ENCODE measurements at places on chromosomes 3 and 15. TPM values are rescaled to one million over a fixed set of nuclear protein-coding genes. Genes with fewer than 3 reads are reported as not detected.

Gene C3orf18
- 9.1 TPM for total RNA-seq

Gene TMEM207
- not detected for total RNA-seq

Gene MAP6D1
- total RNA-seq: 3.5 TPM

Gene KNG1
- total RNA-seq: not detected

Gene ACAN
- not detected for total RNA-seq

Gene METTL6
- 46.2 TPM for total RNA-seq

Gene GOLGA6A
- total RNA-seq: not detected

Gene MEIS2
- total RNA-seq: 73.0 TPM

Gene HIGD1A
- 130 TPM for total RNA-seq

Gene XYLB
- 4.8 TPM for total RNA-seq

Gene PRRT3
- total RNA-seq: 3.2 TPM

Gene PLSCR4
- 13.5 TPM for total RNA-seq

Gene ZBED2
- total RNA-seq: not detected

Gene SMAD3
- 30.3 TPM for total RNA-seq

Gene SMAD6
- 3.0 TPM for total RNA-seq

Gene SAMMSON
- not detected for total RNA-seq

Gene PLSCR2
- total RNA-seq: not detected

Gene MCTP2
- total RNA-seq: 2.2 TPM

Gene ATG7
- total RNA-seq: 131 TPM

Gene PLA2G4F
- total RNA-seq: not detected

Gene CACNA2D3
- 4.3 TPM for total RNA-seq

Gene CCR2
- not detected for total RNA-seq

Gene TIGIT
- under 0.01 TPM for total RNA-seq

Gene ISLR2
- not detected for total RNA-seq

Gene LRTM1
- not detected for total RNA-seq

Gene HGD
- total RNA-seq: 0.43 TPM

Gene AP3B2
- 0.64 TPM for total RNA-seq

Gene KIF23
- total RNA-seq: 60.5 TPM

Gene CCR1
- total RNA-seq: under 0.01 TPM

Gene UBAP1L
- 2.3 TPM for total RNA-seq

Gene THPO
- 0.86 TPM for total RNA-seq

Gene RASGRP1
- 9.5 TPM for total RNA-seq

Gene RGMA
- not detected for total RNA-seq

Gene C3orf22
- not detected for total RNA-seq

Gene LRRC31
- total RNA-seq: not detected

Gene ABHD6
- 9.9 TPM for total RNA-seq

Gene COL6A5
- total RNA-seq: under 0.01 TPM

Gene ROPN1
- not detected for total RNA-seq

Gene ASB14
- total RNA-seq: not detected

Gene CCR8
- total RNA-seq: not detected

Gene GALNT15
- 8.4 TPM for total RNA-seq

Gene IQCF5
- total RNA-seq: not detected

Gene P2RY13
- not detected for total RNA-seq

All from fibroblast of villous mesenchyme (primary cell).